ENCODE measurements at places on chromosomes 1 and 21. TPM values are rescaled to one million over a fixed set of nuclear protein-coding genes. Genes with fewer than 3 reads are reported as not detected.

GRCh38 chr1:227883641-227884301 is 64.0 kb downstream of the WNT9A start:
- no peak for DNase-seq

The KLHL12 gene
- total RNA-seq = 12.3 TPM

The DISP3 gene
- not detected for total RNA-seq

DNA sequence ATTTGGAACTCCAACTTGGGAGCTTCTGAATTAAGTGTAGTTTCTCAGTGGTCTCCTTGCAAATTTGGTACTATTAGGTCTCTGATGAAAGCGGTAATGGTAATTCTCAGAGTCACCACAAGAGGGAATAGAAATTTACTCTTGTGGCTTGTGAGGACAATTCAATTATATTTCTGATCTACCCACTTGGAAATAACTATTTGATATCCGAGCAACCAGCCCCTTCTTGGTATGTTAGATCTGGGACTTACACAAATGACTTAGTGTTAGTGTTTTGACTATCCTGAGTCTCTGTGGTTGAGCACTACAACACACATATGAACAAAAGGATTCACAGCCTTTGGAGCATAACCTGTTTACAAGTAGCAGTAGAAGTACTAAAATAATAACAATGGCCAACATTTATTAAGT is 68.1 kb downstream of the RPS6KA1 start:
- no peak for DNase-seq

The TNFSF18 gene
- 0.08 TPM for total RNA-seq

- no peak for DNase-seq
These were observed 378.4 kb upstream of the RUNX1 start for GRCh38 chr21:35427320-35428000.

GRCh38 chr1:100866041-100866900 is 28.4 kb downstream of the EXTL2 start:
- DNase-seq = no peak
